CD4-positive, alpha-beta T cell treated with Interleukin-15 for 4 hours (primary cell): ENCODE measurements at places on chromosomes 7 and 10.
A peak's percentile ranks its signal among the peaks of the same experiment; 100 is the strongest.

DNA sequence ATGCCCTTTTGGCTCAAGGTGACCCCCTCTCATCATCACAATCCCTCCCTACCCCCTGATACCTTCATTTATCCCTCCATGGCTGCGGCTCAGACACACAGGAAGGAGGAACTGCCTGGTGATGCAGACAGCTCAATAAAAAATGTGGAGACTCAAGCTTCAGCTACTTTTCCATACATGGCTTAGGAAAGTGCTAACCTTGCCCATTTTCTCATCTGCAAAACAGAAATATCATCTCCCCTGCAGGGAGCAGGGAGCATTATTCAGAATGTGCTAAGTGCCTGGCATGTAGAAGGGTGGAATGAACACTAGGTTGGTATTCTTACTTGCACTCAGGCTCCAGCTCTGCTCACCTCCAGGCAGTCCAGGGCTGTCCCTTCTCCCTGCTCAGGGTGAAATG lies 23.8 kb downstream of the CXCL12 start:
- no peak for DNase-seq

GRCh38 chr10:9069136-9069535 lies 1014.6 kb downstream of the GATA3 start:
- DNase-seq, result peak; percentile 9

DNA sequence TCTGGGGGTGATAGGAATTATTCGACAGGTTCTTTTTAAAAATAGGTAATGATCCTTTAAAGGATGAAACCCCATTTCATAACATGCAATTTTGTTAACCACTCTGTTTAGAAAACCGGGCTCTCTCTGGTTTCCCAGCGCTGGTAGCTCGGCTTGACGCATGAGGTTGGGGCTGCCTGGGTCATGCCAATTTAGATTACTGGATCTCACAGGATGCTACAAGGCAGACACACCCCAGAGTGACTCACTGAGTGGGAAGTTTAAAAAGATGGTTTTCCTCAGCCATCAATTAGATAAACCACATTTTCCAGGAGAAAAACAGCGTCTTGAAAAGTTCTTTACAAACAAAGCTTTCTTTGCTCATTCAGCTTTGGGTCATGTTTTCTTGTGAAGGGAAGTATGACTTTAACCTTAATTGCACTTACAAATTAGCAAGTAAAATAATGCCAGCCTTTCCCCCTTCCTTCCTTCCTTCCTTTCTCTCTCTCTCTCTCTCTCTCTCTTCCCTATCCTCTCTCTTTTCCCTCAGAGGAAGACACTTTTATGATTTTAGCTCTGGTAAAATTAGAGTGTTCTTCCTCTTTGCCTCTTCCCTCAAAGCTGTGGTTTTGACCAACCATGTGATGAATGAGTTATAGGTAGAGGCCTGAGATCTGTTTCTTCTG lies 99.8 kb downstream of the EPDR1 start:
- no peak for DNase-seq

DNA sequence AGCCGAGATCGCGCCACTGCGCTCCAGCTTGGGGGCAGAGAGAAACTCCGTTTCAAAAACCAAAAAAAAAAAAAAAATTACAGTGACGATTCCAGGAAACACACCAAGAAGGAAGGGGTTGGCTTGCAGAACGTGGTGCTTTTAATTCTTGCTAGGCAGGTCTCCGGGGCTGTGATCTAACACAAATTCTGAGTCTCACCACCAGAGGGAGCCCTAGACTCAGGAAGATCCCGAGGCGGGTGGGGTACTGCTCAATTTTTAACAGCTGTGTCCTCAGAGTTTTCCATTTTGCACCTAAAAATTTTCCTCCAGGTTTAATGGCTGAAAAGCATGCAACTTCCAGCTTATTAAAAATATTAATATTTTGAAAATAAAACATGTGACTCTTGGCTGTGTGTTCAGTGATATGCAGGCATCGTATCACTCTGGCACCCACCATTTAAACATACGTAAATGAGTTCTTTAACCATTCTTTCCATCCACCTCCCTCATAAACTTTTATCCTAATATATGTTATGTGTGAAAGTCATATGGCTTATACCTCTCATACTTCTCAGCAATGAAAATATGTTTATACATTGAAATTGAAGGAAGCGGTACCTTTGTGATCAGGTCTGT lies 26.5 kb upstream of the NUB1 start:
- DNase-seq, result peak; percentile 88

DNA sequence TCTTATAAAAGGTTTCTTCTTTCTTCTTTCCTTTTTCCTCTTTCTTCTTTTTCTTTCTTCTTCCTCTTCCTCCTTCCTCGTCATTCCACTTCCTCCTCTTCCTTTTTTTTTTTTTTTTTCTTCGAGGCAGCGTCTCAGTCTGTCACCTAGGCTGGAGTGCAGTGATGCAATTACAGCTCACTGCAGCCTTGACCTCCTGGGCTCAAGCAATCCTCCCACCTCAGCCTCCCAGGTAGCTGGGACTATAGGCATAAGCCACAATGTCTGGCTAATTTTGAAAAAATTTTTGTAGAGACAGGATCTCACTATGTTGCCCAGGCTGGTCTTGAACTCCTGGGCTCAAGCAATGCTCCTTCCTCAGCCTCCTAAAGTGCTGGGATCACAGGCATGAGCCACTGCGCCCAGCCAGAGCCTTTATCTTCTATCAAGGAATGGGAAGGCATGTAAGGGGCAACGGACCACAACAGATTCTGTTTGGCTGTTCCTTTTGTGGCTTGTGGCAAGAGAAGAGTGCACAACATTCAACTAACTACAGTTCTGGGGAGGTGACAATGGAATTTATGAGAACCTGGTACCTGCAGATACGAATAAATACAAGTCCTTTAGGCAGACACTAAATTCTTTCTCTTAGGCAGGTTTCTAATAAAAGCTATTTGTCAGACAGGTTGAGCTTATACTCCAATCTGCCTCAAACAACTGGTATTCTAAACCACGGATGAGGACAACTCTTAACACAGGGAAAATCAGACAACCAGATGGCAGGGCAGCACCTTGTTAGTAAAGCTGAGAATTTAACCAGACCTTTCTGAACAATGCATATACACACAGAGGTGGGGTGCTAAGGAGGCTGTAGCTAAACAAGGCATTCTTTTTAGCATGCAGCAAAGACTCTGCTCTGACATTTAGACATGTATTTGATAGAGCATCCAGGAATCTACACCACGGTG lies 100.3 kb downstream of the DOCK4 start:
- DNase-seq, result no peak

GRCh38 chr10:99926925-99927720 lies 82.6 kb downstream of the DNMBP start:
- no peak for DNase-seq

GRCh38 chr7:27906385-27907091 lies 166.6 kb downstream of the TAX1BP1 start:
- no peak for DNase-seq

DNA sequence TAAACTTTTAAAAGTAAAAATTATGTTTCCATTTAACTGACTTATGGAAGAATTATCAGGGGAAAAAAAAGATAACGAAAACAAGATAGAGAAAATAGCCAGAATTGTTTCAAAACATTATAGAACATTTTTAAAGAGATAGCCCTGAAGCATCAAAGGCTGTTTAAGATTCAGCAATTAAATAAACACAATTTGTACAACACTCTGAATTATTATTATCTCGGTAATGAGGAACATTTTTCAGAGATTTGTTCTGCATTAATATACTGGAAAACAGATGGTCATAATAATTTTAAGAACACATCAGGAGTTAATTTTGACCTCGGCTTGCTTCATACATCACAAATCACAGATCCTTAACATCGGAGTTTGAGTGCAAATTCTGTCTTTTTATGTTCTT lies 643.8 kb downstream of the SORCS1 start:
- no peak for DNase-seq

DNA sequence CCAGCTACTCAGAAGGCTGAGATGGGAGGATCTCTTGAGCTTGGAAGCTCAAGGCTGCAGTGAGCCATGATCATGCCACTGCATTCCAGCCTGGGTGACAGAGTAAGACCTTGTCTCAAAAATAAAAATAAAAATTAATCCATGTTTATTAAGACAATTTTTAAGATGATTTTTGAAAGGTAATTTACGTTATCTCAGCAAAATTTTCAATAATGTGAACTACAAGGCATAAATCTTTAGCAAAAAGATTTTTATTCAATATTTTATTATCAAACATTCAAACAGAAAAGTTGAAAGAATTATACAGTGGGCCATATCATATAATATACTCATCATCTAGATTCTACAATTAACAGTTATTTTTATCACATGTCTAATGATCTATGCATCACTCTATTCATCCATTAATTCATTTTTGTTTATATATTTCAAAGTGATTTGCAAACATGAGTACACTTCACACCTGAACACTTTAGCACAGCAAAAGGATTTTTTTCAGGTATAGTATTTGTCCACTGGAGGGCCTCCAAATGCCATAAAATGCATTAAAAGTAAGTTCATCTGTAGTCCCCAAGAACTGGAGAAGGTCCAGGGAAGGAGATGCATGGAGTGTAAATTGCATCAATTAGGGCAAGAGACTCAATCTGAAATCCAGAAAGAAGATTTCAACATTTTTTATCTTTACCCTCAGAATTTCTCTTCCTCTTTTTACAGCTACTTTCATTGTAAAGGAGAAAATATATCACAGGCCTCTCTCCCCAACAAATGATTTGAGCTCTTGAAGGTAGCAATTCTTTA lies 38.6 kb upstream of the RSBN1L start:
- peak; percentile 55 for DNase-seq

GRCh38 chr7:157073949-157074624 lies 63.6 kb upstream of the MNX1 start:
- no peak for DNase-seq

- no peak for DNase-seq
Observed at GRCh38 chr7:48350515-48350914, 179.3 kb downstream of the ABCA13 start.

GRCh38 chr10:96290368-96291133 lies 13.7 kb upstream of the DNTT start:
- DNase-seq, result no peak

DNA sequence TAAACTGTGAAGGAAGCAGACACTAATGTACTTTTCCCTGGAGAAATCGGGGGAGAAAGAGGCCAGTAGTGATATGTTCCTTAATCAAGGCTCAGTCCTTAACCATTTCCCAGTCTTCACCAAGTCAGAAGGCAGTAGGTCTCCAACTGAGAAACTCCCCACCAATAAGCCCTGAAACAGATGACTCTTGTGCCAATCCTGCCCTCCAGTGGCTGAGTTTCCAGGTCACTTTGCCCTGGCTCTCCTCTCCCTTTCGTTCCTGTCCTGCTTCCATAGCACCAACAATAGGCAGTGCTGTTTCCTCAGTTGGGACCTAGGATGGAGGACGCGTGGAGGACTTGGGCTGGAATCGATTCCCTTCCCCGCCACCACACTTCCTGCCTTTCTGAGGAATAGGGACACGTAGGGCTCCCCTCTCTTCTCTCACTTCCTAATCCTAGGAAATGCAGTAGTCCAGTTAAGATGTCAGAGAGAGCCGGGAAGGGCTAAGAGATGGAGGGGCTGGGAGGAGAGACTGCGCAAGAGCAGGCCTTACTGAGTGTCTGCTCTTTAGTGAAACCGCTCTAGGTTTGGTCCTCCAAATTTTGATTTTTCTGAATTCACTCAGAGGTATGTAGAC lies 23.4 kb downstream of the ATOH7 start:
- DNase-seq, result no peak

DNA sequence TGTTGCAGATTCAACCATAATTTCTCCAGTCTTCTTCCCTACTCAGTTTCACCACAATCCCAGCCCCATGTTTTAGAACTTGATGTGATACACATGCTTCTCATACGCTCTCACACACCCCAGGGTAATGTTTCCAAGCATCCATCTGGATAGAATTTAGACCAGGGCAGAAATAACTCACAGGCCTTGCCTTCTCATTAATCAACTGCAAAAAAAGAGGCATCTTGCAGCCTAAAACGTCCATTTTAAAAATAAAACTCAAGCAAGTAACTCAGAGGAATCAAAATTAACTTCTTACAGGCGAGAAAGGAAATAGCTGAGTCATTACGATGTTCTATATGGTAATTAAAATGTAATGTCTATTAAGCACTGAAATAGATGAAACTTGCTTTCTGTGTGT lies 127.2 kb upstream of the RSU1 start:
- no peak for DNase-seq

- no peak for DNase-seq
Observed at GRCh38 chr10:129524936-129525335, 57.9 kb downstream of the MGMT start.

DNA sequence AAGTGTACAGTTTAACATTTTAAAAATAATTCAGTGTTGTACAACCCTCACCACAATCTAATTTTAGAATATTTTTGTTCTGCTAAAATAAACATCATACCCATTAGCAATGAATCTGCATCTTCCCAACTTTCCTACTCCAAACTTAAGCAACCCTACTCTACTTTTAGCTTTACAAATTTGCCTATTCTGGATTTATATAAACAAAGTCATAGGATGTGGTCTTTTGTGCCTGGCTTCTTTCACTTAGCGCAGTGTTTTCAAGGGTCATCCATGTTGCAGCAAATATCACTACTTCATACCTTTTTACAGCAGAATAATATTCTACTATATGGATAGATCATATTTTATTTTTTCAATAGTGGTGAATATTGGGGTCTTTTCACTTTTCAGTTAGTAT lies 18.9 kb downstream of the CALML3 start:
- no peak for DNase-seq

DNA sequence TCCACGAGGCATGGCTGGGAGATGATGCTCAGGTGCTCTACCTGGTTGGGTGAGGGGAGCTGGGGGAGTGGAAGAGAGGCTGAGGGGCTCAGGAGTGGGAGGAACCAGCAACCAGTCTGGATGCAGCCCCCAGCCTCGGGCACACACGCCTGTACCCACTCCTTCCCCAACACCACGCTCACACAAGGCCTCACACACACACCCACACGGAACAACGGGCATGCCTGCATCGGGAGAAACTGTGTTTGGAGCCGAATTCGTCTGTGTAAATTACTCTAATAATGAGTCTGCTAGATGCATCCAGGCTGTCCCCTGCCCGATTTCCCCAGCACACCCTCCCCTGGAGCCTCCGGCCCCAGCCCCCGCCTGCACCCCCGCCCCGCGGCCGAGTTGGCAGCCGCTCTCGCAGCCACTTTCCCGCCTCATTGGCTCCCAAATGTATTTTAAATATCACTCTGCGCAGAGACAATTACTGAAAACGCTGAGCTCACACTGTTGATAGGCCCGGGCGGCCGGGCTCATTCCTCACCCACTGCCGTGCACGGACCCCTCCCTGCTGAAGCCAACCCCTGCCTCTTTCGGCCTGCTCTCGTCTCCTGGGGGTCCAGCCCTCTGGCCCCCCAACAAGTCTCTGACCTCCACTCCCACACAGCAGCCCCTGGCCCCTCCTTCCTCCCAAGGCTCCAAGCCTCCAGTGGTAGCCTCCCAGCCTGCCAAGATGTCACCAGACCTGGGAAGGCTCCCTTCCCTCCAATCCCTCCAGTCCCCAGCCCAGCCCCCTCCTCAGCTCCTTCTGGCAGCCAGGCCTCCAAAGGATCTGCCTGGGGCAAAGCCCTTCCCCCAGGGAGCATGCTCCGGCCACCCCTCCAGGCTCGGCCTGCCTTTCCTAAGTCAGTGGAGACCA lies 11.1 kb downstream of the H2BK1 start:
- DNase-seq, result no peak
